ENCODE measurements at places on chromosomes 4 and X. TPM values are rescaled to one million over a fixed set of nuclear protein-coding genes. Genes with fewer than 3 reads are reported as not detected.

- peaks cover 4% of the 10 kb centered on the region for H3K27me3 ChIP-seq
- no peaks in the 10 kb centered on the region for H3K36me3 ChIP-seq
- no peak for DNase-seq
- H3K27ac ChIP-seq, result no peak overlapping the region
- H3K4me1 ChIP-seq, result no peaks in the 10 kb centered on the region
These were observed 33.3 kb downstream of the ADRA2C start for GRCh38 chr4:3799496-3799895.

DNA sequence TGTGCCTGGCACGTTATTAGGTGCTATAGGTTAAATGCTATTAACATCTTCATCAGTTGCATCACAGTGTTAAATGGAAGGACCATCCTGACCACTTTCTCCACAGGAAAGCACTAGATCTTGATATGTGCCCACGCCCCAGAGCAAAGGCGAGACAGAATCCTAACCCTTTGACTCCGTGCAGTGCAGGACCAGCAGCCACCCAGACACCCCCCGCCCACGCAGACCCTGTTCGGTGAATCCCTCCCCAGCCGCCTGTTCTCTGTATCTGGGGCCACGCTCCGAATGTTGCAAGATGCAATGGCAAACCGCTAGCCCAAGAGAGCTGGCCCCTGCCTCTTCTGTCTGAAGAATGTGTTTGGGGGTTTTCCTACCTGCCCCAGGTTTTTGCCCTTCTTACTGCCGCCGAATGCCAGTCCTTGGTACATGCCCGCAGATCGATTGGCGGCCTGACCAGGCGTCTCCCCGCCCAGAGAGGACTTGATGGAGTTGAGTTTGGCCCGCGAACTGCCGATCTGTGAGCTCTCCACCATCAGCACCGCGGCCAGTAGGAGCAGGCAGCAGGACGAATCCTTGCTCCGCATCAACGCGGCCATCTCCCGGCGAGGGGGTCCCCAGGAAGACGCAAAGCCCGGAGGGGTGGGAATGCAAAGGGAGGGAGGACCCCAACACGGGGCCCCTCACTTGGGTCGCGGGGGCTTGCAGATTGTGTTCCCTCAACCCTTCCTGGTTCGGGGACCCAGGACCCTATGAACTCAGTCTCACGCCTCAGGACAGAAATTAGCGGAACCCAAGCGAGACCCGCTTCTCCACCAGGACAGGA is 906 bp downstream of the DKK2 start:
- H3K4me1 ChIP-seq, result peaks cover 28% of the 10 kb centered on the region
- H3K4me3 ChIP-seq, result peak overlapping the region; percentile 40

GRCh38 chr4:156884183-156884582 is 87.4 kb downstream of the PDGFC start:
- H3K36me3 ChIP-seq, result no peaks in the 10 kb centered on the region
- H3K27ac ChIP-seq, result no peak overlapping the region
- DNase-seq, result no peak
- no peak overlapping the region for H3K4me3 ChIP-seq

GRCh38 chr4:15725608-15726007 is 22.7 kb downstream of the BST1 start:
- H3K27me3 ChIP-seq, result no peaks in the 10 kb centered on the region
- no peak overlapping the region for H3K27ac ChIP-seq
- H3K4me1 ChIP-seq, result peaks cover 2% of the 10 kb centered on the region
- no peaks in the 10 kb centered on the region for H3K36me3 ChIP-seq
- H3K4me3 ChIP-seq, result no peak overlapping the region
- no peak for DNase-seq

DNA sequence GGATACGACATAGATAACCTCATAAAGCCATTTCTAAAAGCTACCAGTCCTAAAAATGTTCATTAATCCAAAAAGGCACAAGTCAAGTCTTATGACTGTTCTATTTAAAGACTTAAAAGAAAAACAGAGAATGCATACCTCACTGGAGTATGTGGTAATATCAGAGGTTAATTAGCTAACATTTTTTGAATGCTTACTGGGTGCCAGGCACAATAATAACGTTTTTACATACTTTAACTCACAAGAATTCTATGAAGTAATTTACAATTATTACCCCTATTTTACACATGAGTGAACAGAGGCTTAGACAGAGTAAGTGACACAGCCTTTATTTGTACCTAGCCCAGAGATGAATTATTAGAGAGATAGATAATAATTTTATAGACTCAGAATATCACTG is 207.5 kb downstream of the PDGFC start:
- H3K27ac ChIP-seq, result no peak overlapping the region
- no peaks in the 10 kb centered on the region for H3K4me1 ChIP-seq
- H3K27me3 ChIP-seq, result no peaks in the 10 kb centered on the region
- DNase-seq, result no peak
- H3K36me3 ChIP-seq, result no peaks in the 10 kb centered on the region

DNA sequence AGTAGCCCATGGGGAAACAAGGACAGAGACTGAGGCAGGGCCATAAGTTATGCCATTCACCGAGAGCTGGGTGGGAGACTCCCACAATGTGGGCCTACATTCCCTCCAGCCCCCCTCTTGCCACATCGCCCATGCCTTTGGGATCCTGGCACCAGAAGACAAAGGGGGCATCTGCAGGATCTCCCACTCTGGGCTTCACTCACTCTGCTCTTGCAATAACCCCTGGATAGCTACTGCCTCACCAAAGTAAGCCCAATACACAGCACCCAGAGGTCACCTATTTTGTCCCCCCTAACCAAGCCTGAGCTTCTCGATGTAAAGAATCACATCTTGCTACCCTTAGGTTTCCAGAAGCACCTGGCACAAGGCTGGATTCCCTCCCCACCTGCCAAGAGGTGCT is 741 bp upstream of the RTL5 start:
- no peak for DNase-seq
- H3K27me3 ChIP-seq, result peaks cover 54% of the 10 kb centered on the region

IQCM gene
- total RNA-seq, result not detected

ETFDH gene
- total RNA-seq, result 29.0 TPM

All from activated naive CD8-positive, alpha-beta T cell treated with anti-CD3 and anti-CD28 coated beads for 36 hours (primary cell).